ENCODE measurements at places on chromosomes 4 and X. TPM values are rescaled to one million over a fixed set of nuclear protein-coding genes. Genes with fewer than 3 reads are reported as not detected.

GRCh38 chrX:48476919-48477318, 920 bp downstream of the FTSJ1 start:
- no peak for DNase-seq

- no peak for DNase-seq
Observed at GRCh38 chr4:13611283-13611842, 16.2 kb downstream of the BOD1L1 start.

DNA sequence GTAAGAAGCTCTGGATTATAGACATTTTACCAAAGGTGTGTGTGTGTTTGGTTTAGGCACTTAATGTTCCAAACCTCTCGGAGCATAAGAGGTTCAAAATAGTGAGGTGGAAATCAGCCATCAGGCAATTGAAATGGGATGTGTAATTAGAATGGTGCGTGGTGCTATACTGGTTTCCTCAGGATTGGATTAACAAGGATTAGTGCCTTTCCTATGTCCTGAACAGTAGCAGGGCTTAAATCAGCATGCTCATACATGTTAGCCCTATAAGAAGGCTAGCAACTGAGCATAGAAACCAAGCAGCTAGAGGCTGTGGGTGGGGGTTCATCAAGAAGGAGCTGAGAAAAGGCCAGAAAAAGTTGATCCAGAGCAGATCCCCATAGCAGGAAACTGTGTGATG, 256.8 kb upstream of the CXXC4 start:
- DNase-seq, result no peak

DNA sequence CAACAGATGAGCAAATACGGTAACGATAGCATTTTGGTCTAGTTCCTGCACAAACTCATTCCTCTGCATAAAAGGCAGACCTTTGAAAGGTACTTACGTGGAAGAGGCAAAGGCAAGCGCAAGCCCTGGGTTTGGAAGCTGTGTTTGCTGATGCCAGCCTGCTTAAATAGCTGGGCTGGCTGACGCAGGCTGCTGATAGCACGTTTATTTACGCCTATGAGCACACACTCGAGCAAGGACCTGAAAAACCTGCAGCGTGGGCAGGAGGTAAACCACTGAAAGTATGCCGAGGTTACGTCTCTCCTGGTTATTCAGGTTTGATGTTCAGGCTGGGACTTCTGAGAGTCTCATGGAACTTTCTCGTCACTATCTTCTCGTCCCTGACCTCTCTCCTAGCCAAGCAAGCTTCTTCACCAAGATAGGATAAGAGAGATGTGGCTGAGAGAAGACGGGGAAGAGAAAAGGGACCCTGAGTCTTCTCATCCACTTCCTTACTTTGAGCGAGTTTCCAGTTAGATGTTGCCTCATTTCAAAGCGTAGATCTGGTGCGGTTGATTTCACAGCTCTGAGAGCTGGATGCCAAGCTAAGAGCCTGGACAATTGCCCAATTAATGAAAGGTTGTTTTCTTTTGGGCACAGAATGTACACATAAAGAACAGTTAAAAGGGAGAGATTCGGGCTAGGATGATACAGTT, at the start of gene HOPX:
TSS of gene HOPX (minus strand) at position 139 of the 695 bp plus-strand sequence. CDS start 23,480 bp downstream, outside the sequence.
- DNase-seq, result peak; percentile 69

GRCh38 chrX:133880032-133880443, 105.4 kb downstream of the GPC3 start:
- DNase-seq, result no peak

The GASK1B gene
- total RNA-seq, result 89.8 TPM

DNA sequence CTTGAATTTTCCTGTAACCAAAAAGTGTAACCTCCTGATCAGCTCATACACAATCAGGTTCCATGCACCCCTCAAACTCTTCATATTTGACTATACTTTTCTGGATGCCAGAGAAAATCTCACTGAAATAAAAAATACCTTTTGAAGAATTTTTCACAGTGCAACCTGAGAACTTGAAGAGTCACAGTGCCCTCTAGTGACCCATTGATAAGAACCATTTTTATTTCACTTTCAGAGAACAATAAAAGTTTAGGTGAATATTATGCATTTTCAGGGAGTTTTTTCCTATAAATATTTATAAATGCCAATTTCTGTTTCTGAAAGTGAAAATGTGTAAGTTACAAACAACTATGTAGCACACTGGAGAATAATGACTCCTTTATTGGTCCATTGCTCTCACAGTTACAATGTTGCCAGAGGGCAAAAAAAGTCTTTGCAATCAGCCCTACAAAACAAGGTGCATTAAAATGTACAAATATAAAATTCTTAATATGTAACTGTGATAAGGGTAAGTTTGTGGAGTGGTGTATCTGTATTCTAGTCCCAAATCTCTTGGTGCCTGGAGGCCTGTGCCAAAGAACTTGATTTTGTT, 153.6 kb upstream of the INTU start:
- DNase-seq, result peak; percentile 68

The ADGRG4 gene
- 0.08 TPM for total RNA-seq

DNA sequence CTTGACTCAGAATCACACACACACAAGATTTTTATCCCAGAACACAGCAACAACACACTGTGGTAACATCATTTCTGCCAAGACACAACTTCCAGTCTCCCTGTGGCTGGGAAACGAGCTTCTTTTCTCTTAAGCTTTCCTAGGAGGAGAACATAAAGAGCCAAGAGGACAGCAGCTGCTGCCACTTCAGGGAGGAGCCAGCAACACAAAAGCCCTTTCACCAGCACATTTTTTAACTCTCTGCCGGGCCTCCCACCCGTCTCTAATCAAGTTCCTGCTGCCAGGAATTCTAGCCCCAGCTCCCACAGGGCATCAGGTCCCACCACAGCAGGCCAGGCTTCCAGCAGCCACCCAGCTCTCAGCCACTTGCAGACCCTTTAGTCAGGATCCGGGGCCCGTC, 22.4 kb downstream of the FAT1 start:
- DNase-seq, result no peak

The CTAG2 gene
- not detected for total RNA-seq

- no peak for DNase-seq
Observed at GRCh38 chr4:130705023-130705422, 1609.1 kb downstream of the C4orf33 start.

DNA sequence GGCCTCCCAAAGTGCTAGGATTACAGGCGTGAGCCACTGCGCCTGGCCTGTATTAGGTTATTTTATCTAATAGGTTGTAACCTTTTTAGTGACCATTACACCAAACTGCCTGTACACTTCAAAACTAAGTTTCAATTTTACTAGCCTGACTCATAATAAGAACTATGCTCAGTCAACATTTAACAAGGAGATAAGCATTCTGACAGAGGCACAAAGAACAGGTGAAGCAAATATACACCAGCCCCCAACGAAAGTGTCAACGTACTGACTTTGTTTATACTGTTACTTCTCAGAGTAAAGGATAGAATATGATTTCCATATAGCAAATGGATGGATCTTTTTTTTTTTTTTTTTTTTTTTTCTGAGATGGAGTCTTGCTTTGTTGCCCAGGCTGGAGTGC, 62.8 kb downstream of the SHISA3 start:
- DNase-seq, result peak; percentile 55

DNA sequence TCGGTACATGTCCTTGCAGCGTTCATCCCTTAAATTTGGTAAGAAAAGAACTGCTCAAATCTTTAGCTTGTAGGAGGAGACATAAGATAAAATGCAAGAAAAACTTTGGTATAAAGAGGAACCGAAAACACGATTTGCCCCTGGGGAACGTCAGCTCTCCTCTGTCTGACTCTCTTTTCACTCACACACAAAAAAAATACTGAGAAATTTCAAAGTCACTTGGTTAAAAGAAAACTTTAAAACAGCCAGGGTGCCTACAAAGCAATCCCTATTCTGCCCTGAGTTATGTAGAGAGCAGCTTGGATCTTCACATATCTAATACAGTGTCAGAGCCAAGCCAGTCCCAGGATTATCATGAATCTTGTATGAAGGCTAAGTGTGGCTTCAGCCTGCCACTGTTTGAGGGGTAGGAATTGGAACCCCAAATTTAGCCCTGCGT, 248.5 kb upstream of the CXXC4 start:
- DNase-seq, result no peak

- DNase-seq, result no peak
Observed at GRCh38 chr4:41322617-41323016, 65.9 kb downstream of the UCHL1 start.

DNA sequence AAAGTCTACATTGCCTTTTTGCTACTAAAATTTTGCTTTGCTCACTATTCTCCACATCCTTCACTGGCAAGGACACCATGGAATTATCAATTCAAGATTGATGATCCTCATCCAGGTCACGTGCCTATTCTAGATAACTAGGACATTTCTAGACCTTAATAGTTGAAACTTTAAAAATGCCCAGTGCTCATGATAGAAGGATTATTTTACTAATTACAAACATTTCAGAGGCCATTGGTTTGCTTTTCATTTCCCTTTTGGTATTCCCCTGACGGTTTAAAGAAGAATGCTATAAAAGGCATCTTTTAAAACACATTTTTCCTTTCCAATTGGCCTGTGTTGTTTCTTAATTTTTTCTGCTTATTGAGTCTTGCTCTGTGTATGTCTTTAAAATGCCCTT, 249.4 kb downstream of the NDST4 start:
- DNase-seq, result no peak

DNA sequence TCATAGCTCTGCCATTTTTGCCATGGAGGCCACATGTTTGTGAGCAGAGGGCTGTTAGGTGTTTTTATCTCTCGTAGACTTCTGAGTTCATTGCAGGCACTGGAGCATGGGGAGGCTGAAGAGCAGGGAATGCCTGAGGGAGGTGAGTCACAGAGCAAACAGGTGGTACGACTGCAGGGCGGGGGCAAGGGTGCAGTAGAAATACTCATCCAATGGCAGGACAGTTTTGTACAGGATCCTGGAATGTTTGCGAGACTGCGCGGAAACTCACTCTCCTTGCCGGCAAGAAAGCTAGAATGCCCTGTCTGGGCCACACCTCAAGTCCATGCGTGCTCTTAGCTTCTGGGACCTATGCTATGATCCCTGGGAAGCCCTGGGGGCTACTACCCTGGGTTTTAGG, 20.0 kb upstream of the VCX2 start:
- peak; percentile 57 for DNase-seq

DNA sequence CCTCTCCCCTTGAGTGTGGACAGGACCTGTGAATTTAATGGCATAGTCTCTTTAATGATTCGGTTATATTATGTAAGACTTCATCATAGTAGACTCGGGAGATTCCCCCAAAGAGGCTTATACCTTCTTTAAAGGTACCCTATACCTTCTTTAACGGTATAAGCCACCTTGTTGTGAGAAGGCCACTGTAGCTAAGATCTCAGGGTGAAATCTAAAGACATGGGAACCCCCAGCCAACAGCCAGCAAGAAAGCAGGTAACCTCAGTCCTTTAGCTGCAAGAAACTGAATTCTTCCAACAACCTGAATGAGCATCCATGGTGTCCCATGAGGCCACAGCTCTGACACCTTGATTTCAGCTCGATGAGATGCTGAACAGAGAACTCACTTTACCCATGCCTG, 931 bp downstream of the DDX60 start:
- no peak for DNase-seq

The MAGEA10 gene
- total RNA-seq, result not detected

The TRIML1 gene
- total RNA-seq, result not detected

DNA sequence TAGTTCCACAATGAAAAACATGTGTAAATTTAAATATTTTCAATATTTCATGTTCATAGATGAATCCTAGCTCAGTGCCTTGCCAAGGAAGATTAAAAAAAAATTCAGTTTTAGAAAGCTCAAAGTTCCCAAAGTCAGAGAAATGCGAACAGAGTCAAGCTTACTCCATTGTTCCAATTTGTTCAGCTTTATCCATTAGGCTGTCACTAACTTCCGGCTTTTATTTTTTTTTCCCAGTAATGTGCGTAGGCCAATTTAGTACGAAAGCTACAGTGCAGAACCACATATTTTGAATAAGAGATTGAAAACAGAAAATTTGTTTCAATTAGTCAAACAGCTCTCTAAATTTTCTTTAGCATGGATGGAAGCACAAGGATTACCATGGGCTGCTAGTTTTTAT, 23.1 kb upstream of the KLHL2 start:
- DNase-seq, result no peak

- no peak for DNase-seq
Observed at GRCh38 chrX:40340116-40340515, 240.7 kb upstream of the ATP6AP2 start.

DNA sequence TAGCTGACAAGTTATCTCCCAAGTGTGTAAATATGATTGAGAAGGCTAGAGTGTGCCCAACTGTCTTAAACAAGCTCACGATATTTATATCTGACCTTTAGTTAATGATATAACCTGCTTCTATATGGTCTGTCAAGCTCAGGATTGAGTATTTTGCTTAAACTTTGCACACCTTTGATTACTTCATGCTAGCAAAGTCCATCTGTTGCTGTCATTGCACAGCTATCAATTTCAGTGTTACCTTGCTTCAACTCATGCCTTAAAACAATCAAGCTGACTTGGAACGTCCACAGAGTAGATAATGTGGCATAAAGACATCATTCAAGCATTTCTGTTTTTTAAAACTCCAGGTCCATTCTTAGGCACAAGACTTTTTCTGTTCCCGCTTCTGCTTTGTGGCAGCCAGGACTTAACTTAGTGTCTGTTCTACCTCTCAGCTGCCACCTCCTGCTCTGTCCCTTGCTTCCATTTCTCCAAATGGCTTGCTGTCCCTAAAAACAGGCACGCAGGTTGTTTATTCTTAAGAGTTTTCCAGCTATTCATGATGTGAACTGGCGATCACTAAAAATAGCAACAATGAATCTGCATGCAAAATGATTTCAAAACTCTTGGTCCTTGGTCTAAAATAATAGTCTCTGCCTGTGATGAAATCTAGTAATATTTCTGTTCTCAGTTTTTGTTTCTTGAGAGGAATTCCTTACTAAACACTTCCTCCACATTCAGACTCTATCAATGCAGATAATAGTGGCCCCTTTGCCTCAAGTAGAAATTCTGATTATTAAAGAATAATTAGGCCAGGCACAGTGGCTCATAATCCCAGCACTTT, 16.3 kb upstream of the NEIL3 start:
- DNase-seq, result no peak

The XG gene
- 0.53 TPM for total RNA-seq

DNA sequence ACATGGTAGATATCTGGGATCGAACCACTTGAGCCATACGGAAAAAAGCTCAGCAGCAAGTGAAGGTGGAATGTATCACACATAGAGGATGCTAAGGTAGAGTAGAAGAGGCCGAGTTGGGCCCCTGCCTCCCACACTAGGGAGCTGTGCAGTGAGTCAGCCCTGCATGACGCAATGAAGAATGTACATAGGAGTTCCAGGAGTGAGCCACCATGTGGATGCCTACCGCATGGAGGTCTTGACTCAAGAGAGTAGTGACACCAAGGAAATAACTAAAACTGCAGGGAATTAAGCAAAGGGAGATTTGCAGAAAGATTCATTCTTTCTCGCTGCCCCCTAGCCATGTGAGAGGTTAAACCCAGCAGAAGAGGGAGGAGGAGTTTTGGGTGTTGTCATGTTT, 389.6 kb upstream of the IGFBP7 start:
- no peak for DNase-seq

All from hepatocyte (in vitro differentiated cells).